Activated T-helper 1 cell treated with anti-CD3 and anti-CD28 coated beads, Interleukin-2, amount 50 U/mL, for 16 hours (primary cell): ENCODE measurements at places on chromosomes 7 and 10.

DNA sequence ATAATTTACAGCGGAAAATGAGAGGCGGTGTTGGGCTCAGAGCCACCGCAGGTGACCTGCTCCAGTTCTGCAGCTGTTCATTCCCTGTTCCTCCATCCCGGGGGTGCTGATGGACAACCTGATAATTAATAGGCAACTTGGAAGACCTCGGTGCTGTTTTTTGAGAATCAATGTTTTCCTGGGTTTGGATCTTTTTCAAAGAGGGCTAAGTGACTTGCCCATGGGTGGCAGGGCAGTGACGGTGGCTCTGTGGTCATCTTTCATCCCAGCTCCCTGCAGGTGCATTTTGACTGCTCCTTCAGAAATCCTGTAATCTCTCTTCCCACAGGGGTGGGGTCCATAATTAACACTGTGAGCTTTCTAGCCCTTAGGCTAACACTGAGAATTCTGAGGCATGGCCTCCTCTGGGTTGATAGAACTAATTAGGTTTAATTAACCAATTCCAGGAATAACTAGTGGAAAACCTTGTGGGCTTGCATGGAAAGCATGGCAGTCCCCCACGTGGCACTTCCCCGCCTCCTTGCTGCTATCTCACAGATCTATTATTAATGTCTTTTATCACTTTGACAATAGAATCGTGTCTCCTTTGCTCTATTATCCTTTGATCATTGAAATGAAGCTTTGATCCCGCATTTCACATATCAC lies 217.9 kb downstream of the GLRX3 start:
- no peak for DNase-seq

DNA sequence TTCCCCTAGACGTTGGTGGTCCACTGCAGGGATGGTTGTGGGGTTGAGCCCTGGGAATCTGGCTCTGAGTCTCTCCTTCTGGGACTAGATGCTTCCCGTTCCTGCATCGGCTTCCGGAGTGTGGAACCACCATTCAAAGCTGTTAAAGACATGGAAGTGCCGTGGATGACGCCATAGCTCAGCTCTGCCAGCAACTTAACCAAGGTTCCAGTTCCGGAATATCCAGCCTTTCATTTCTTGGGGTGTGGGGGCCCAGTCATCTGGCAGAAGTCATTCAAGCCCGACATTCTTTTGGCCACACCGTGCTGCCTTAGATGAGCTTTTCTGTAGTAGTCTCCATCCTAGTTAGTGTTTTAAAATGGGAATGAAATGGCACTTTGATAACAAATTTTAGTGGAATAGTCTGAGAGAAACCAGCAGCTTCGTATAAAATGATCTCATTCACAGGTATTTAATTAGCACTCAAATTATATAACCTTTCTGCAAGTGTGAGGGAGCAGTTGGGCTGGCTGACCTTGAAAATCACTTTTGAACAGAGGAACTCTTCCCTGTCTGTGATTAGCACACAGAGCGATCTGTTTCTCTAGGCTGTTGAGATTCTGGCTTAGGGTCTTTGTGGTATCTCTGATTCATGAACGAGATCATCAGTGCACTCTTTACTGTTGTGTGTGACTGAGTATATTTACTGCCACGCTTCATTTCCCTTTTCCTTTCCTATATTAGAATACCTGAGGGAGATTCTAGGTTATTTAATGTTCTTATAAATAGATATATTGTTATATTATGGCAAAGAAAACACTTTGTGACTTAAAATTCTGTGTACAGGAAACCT lies 19.9 kb downstream of the LMTK2 start:
- DNase-seq, result no peak

DNA sequence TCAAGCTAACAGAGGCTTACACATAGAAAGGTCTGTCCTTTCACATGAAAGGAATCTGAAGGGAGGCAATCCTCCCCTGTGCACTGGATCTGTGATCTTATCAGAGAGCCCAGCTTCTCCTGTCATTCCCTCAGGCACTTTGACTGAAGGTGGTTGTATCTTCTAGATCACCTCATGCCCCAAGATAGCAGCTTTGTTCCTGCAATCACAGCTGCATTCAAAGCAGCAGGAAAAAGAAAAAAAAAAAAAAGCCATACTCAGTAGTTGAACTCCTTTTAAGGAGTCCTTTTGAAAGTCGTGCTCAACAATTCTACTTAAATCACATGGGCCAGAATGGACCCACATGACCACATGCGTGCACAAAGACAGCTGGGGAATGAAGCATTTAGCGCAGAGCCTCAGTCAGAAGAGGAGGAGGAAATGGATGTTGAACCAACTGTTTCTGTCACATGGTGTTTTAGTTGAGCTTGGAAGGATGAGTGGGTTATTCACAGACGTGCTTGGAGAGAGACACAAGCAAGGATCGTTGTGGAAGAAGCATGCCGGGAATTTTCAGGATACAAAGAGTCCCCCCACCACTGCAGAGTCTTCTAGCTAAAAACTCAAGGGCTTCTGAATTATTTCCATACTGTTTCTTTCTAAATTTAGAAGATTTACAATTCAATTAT lies 13.0 kb upstream of the PFKP start:
- DNase-seq, result no peak

GRCh38 chr10:47176903-47177868 lies 122.8 kb upstream of the GDF10 start:
- DNase-seq, result no peak

DNA sequence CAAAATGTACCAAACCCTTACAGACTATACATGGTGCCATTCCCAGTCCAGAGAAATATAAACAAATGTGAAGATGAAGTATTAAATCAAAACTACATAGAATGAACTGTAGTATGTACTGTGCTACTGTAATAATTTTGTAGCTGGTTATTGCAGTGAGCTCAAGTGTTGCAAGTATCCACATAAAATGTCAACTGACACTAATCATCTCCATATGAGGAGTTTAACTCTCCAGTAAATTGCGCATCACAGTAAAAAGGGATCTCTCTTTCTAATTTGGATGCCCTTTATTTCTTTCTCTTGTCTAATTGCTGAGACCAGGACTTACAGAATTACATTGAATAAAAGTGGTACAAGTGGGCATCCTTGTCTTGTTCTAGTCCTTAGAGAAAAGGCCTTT lies 165.5 kb downstream of the CPED1 start:
- no peak for DNase-seq

DNA sequence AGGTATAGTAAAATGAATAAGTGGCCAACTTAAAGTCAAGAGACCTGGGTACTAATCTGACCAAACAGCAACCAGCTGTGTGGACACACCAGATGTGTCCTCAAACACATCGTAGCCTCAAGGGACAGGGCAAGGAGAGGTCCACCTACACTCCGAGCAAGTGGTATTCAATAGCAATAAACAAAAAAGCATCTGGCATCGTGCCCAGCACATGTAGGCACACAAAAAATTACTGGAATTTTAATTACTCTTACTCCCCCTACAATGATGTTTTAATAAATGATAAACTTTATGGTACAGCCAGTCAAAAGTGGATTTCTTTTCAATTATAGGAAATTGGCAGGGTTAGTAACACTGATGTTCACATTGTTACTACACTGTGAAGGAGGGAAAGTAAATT lies 3.5 kb upstream of the RGS10 start:
- DNase-seq, result no peak

DNA sequence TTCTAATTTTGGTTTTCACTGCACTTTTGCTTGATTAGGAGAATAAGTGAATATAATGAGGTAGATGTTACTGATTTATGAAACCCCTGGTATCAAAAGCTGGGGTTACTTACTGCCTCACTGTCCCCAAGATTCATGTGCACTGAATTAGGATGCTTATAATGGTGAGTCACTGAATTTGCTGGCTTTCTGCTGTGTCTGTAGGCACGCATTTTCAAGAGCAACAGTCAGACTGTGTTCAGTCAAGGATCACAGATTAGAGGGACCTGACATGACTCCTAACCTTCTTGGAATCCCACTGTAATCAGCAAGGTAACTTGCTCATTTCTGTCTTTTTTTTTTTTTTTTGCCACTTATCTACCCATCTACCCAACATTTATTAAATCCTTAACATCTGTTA lies 59.7 kb downstream of the GPR85 start:
- DNase-seq, result no peak

DNA sequence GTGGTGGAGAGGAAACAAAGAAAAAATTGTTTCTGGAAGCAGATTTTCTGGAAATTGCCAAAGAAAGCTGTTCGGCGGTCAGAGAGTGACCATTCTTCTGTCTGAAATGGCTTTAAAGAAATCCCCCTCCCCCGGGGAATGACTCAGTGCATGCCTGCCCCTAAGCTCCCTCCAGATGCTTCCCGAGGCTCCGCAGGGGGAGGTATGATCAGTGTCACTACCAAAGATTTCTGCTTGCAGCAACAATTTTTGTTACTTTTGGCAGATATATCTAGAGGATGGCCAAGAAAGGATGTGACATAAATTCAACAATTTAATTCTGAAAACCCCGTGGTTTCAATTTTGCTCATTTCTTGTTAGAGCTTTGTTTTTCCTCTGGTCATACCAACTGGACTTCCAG lies 163.9 kb downstream of the JCAD start:
- no peak for DNase-seq

DNA sequence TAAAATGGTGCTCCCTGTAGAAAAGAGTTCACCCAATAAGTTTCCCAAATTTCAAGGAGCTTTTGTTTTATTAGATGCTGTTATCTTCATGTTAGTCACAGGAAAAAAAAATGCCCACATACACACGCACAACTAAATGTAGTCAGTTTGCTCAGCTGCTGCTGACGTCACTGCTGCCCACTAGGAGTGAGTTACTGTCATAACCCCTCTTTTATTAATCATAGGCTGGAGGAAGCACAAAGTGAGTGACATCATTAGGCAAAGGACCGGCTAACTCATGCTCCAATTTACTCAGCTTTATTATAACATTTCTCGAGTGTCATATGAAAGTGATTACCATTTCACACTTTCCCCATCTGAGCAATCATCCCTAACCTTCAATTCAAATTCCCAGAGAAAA lies 6.7 kb upstream of the INHBA start:
- DNase-seq, result no peak

DNA sequence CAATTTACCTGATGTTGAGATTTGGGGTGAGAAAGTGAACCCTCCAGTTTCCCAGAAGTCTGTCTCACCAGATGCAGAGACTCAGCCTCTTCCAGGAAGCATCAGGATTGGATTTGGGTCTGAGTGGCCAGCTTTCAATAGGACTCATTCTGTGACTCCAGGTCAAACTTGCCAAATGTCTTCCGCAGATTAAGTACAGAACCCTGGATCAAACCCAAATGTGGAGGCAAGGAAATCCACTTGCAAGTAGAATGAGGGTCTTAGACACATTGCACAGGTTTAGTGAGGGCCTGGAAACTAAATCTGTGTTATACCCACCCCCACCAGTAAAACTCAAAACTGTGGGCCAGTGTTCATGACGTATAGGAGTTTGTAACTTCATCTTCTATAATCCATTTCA lies 372.2 kb upstream of the MGMT start:
- DNase-seq, result no peak

DNA sequence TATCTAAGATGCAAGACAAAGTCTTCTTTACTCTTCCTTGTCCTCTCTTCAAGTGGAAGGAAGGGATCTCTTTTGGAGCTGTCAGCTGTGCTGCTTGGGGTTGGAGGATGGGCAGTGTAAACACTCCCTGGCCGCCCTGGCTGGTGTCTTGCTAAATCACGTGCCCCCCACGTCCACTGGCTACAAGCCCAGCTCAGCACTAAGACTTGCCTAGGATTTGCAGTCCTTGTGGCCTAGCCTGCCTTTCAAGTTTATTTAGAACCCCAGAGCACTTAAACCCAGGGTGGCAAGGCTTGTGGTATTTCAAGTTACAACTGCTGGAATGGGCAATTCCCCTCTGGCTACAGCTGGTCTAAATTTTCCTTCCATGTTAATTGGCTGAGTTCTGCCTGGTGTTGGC lies 272.4 kb upstream of the MYO3A start:
- DNase-seq, result no peak

- DNase-seq, result no peak
Measured at GRCh38 chr7:116259871-116260440, 49.6 kb downstream of the TES start.

- DNase-seq, result no peak
Measured at GRCh38 chr10:71842856-71843686, 8.0 kb downstream of the PSAP start.

DNA sequence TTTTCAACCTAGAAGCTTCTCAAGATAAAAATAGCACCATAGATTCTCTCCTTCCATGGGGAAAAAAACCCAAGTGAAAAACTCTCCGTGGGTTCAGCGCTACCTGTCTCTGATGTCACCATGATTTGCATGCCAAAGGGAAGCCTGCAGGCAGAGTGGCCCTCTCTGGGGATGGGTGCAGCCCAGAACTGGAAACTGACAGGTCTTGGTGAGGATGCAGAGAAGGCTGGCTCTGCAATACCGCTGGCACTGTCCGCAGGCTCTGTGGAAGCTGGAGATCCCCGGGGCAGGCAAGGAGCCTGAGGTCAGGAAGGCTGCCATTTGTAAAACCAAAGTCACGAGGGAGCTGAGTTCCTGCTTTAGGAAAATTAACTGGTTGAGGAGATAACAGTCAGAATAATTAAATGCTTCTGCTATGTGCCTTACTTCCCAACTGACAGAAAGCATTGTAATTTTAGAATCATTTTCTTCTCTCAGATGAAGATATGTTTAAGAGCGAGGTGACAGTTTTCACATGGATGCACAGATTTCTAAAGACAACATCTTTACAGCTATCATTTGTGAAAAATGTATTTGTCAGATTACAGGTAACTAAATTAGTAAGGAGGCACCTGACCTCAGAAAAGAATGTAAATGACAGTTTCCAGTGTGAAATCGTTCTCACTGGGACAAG lies 731.5 kb upstream of the FZD8 start:
- DNase-seq, result no peak

DNA sequence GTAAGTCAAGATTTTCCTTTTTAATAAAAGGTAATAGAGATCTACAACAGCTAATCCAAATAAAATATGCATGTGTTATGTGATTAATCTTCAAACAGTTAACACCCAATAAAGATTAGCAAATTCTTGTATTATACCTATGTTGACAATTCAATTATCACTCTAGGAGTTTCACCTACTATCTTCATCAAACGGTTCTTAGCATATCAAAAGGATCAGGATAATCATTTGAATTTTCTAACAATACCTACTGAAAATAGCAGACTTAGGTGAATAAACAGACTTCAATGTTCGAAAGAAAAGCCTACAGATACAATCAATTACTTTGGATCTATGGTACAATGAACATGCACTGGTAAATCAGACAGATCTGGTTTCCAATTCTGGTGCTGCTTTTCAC lies 268.3 kb downstream of the CACNA2D1 start:
- no peak for DNase-seq
